ENCODE measurements at places on chromosomes 2 and 18.
A peak's percentile ranks its signal among the peaks of the same experiment; 100 is the strongest.

GRCh38 chr2:58545300-58546280 lies 304.5 kb upstream of the FANCL start:
- DNase-seq: no peak

DNA sequence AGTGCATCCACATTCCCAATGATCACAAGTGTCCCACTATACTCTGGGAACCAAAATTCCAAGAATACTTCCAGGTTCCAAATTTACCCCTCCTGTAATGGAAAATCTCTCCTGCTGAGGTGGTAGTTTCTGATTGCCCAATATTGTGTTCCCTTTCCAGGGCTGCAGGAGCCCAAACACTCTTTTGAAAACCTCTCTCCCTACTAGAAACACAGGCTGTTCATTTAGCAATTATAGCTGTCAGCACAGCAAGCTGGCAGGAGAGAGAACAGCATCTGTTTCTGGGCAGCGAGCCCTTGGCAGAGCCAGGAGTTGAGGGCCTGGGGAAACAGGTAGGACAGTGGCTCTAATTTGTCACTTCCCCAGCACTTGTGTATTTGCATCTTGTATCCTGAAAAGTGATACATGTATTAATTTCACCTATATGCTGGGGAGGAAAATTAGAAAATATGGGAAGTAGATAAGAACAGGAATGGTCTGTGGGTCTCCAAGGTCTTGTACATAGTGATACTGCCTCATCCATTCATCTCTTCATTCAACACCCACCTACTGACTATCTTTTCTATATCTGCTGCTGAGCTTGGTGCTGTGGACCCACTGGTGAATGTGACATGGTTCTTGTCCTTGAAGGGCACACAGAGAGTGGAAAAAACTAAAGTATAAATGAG lies 16.9 kb upstream of the PAIP2B start:
- DNase-seq: no peak

GRCh38 chr2:27219091-27219490 lies 1.9 kb downstream of the CAD start:
- DNase-seq: no peak

DNA sequence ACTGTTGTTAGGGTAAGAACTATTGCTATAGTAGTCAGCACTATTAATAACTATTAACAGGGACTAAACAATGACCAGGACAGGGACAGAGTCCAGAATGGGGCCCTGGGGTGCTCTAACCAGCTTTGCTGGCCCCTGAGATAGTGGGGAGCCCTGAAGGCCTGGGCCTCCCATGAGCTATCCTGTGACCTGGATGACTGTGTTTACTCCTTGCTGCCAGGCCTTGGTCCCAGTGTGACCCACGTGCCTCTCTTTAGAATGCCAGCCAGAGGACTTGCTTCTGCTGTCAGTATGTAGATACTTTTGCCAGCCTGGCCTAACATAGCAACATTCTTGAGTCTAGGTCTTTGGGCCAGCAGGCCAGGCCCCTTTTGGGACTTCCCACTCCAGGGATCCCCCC lies 11.4 kb downstream of the CDK5R2 start:
- no peak for DNase-seq

DNA sequence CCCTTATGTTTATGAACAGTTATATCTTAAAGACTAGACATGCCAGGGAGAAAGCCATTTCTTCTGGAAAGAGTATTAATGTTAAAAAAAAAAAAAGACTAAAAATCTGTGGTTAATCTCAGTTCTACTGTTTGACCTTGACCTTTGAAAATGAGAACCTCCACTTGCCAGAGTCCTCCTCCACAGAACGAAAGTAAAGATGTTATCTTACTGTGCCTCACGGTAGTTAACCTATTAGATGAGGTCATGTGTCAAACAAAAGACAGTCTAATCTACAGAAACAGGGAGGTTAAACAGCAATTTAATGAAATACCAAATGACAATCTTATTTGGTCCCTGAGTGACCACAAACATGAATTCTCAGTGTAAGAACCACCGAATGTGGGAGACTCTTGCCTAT lies 51.2 kb downstream of the SLC14A2 start:
- no peak for DNase-seq

- no peak for DNase-seq
Measured at GRCh38 chr2:167181688-167182087, 293.4 kb downstream of the XIRP2 start.

DNA sequence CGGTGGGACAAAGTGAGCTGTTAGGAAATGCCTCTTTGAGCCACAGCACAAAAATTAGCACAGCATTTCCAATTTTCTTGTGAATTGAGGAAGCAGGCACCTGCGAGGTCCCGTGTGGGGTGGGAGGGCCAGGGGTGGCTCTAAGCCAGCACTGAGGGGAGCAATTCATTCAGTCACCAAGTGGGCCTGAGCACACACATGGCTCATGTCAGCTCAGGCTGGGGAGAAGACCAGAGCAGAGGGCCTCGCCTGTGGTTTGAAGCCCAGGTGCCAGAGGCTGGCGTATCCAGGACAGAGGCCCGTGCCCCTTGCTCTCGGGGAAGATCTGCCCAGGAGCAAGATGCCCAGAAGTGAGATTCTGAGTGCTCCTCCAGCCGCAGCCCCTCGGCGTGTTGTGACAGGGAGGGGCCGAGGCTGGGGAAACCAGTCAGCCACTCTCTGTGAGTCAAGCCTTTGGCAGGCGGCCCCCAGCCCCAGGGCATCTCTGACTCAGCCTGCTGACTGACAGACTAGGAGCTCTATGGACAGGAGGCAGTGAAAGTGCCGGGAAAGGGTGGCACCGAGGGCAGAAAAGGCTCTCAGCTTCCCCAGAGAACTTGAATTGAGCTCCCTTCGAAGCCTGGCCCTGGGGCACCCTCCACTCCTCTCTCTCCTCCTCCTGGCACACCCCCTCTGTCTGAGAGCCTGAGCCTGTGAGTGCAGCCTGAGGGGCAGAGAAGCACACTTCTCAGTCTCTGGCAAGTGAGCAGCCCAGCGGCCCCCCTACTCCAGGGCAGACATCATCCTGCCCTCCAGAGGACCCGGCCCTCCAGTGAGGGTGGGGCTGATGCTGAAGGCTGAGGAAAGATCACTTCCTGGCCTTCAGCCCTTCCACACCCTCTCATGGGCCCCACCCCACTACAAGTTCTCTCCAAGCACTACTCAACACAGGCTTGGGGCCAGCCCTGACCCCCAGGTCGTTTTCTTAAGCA lies 32.3 kb downstream of the CYP26B1 start:
- DNase-seq: no peak

DNA sequence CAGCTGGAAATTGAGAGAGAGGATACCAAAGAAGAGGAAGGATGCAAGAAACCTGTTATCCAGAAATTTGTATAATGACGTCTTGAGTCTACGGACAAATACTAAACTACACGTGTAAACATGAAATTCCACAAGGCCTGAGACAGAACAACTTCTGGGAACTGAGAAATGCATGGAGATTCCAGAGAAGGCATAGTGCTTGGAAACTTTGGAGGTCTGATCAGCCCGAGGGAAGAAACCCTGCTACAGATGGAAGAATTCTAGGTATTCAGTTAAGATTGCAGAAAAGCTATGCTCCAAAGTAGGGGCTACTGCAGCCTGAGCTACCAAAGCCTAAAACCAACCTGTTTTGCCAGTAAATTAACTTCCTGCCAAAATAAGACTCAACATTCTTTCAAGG lies 120.4 kb downstream of the PDCL3 start:
- DNase-seq: no peak

GRCh38 chr2:99478632-99479031 lies 11.2 kb downstream of the REV1 start:
- DNase-seq: no peak

GRCh38 chr2:154459286-154459685 lies 239.2 kb upstream of the KCNJ3 start:
- DNase-seq: no peak

GRCh38 chr2:102736410-102737409 lies 25.1 kb upstream of the TMEM182 start:
- peak; percentile 83 for DNase-seq

GRCh38 chr2:235157746-235158482 lies 206.1 kb downstream of the SH3BP4 start:
- DNase-seq: no peak

DNA sequence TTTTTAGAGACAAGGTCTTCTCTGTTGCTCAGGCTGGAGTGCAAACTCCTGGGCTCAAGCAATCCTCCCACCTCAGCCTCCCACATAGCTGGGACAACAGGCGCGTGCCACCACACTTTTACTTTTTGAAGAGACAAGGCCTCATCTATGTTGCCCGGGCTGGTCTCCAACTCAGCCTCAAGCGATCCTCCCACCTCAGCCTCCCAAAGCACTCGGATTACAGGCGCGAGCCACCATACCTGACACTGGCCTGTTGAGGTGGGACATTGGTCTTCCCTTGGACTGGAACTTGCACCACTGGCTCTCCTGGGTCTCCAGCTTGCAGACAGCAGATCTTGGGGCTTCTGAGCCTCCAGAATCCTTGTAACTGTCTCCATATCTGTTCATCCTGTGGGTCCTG lies 75.6 kb downstream of the NDUFA10 start:
- DNase-seq: no peak

DNA sequence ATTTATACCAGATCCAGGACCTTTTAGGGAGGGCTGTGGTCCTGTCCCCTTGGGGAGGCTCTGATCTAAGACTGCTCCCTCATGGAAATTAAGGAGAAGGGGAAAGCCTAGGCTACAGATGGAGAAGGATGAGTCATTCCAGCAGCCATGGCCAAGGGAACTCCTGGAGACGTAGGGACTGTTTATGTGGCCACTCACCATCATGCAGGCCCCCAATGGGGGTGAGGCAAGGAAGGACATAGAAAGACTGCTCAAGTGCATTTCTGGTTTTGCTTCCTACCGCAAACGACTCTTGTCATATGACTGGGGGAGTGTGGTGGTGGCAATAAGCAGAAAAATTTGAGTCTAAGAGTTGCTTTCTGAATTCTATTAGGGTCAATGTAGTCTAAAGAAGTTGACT lies 54.0 kb upstream of the CYP1B1 start:
- DNase-seq: no peak

- no peak for DNase-seq
Measured at GRCh38 chr2:26475832-26476501, 2.0 kb downstream of the OTOF start.

GRCh38 chr18:78431606-78432005 lies 548.0 kb upstream of the SALL3 start:
- DNase-seq: no peak

DNA sequence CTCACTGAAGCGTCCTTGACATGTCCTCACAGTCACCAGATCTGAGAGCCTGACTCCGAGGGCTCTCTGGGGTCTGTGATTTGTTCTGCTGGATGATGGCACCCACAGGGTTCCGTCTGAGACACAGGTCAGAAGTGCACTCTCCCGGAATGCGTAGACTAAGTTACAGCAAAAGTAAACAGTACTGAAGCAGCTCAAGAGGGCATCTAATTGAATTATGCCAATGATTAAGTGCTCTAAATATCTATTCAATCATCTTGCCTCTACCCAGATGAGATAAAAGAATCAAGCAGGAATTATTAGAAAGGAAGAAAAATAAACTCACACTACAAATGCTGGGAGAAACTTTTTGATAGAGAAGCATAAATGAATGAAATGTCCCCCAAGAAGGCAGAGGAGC lies 544.1 kb downstream of the SOX11 start:
- no peak for DNase-seq

DNA sequence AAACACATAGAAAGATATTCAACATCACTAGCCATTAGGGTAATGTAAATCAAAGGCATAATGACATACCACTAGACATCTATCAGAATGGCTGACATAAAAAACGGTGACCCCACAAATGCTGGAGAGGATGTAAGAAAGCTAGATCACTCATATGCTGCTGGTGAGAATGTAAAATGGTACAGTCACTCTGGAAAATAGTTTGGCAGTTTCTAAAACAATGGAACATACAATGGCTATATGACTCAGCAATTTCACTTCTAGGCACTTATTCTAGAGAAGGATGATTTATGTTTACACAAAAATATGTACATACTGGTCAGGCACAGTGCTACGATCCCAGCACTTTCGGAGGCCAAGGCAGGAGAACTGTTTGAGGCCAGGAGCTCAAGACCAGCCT lies 87.3 kb downstream of the COLEC12 start:
- DNase-seq: no peak

DNA sequence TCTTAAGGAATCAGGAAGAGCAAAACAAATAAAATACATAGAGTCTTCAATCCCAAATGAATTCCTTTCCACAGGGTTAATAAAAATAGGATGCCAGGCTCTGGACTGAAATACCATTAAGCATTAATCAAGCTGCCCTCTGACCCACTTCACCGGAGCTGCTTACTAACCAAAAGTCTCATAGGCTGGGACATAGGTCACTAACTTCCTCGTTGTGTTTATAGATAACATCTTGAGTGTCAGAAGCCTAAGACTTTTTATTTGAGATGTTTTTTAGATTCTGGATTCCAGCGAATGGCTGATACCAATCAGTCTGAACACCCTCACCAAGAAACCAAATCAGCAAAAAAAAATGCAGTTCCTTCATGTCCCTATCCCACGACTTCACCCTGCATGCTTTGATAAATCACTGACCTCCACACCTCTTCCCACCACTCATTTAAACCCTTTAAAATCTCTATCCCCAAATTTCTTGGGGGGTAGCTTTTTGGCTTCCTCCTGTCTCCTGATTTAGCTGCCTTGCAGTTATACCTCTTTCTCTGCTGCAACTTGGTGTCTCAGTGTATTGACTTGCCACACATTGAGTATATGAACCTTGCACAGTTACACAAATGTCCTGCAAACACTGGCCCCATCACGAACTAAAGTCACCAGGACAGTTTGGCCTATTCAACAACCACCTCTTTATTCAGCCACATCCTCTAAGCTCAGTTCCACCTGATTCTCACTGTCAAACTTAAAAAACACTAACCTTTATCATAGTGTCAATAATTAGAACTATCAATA lies 399.3 kb downstream of the METTL4 start:
- DNase-seq: no peak

DNA sequence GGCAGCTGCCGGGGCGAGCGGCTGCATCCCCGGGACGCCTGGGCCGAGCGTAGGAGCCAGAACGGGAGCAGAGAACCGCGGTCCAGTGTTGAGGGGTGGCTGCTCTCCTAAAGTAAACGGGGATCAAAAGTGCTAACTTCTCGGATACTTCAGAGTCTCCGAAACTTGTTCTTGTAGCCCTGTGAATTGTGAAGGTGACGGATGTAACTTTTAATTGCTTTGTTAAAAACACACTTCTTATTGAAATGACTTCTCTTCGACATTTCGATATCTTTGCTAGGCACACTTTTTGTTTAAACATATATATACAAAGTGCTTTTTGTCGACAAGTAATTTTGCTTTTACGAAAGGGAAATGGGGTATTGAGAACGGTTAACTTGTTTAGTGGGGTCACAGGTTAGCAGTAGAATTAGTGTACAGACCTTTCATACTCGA lies 540 bp downstream of the ATP9B start:
- DNase-seq: no peak

- DNase-seq: no peak
Measured at GRCh38 chr2:1744151-1744445, 217 bp downstream of the PXDN start.

DNA sequence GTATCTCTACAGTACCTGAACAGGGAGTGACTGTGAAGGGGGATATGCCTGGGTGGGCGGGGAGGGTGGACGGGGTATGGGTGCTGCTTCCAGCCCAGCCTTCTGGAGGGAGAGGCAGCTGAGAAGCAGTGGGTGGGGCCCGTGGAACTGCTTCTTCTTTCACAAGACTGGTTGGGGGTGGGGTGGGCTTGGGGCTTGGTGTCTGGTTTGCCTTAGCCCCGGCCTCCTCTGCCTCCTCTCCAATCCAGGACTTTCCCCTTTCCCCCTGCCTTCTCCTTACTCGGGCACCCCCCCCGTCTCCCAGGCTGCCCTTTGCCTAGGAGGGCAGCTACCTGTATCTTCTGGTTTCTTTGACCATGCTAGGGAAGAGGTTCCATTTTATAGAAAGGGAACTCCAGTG lies 233.4 kb downstream of the DYSF start:
- DNase-seq: no peak

- DNase-seq: no peak
Measured at GRCh38 chr18:36179562-36180355, 7.5 kb upstream of the MOCOS start.

Measured in stimulated activated naive CD8-positive, alpha-beta T cell treated with anti-CD3 and anti-CD28 coated beads, Interleukin-15, amount 100 ng/mL, for 72 hours (primary cell).